ENCODE measurements at places on chromosomes 7 and 10.
A peak's percentile ranks its signal among the peaks of the same experiment; 100 is the strongest.

GRCh38 chr10:73413108-73413527 lies 740 bp downstream of the ANXA7 start:
- no peak for DNase-seq

- DNase-seq = peak; percentile 16
These were observed 12.3 kb downstream of the SVIL start for GRCh38 chr10:29622382-29622922.

DNA sequence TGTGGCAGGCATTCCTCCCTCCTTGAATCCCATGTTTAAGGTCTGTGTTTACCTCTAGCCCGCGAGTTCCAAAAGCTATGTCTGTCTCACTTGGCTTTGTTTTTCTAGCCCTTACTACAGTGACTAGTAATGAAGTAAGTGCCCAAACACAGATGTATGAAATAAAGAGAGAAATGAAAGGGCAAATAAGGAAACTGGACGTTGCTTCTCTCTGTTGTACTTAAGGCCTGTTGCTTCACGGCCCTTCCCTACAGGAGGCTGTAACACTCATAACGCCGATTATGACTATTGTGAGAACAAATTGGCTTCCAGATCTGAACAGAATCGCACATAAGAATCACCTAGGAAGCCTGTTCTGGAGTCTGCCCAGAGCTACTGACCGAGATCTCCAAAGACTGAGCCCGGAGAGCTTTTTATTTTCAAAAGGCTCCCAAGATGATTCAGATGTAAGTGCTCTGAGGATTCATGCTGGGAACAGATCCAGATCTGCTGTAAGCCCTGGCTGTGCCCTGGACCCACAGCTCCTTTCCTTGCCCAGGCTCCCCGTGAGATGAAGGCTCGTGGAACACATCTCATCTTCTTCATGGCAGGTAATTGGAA lies 432.6 kb downstream of the SDK1 start:
- no peak for DNase-seq

DNA sequence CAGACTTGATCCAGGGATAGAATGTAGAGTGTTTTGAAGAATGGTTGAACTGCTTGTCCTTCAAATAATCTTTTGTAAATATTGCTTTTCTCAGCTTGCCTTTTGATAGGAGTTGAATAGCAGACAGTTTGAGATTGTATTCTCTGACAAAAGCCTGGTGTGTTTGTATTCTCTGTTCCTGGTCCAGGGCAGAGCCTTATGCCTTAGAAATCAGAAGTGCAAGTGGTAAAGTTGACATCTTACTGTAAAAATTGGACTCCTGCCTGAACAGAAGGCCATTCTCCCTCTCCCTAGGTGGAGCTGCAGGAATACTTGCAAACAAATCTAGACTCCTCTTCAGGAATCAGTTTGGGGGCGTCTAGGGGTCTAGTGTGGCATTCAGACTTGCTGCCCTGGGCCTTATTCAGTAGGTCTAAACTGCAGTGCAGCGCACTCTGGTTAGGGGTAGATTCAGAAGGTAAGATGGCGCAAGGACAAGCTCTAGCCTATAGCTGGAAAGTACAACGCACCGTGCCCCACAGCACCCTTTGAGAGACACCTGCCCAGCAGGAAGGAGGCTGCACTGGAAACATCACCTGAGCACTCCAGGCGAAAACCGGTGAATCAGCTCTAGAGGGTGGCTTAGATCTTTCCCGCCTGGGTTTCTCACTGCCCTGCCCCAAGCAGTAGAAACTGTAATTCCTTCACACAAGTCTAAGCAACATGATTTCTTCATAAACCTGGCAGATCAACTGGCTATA lies 608.5 kb upstream of the GALNT17 start:
- no peak for DNase-seq

- DNase-seq = no peak
These were observed 108.4 kb downstream of the C10orf90 start for GRCh38 chr10:126561921-126562680.

DNA sequence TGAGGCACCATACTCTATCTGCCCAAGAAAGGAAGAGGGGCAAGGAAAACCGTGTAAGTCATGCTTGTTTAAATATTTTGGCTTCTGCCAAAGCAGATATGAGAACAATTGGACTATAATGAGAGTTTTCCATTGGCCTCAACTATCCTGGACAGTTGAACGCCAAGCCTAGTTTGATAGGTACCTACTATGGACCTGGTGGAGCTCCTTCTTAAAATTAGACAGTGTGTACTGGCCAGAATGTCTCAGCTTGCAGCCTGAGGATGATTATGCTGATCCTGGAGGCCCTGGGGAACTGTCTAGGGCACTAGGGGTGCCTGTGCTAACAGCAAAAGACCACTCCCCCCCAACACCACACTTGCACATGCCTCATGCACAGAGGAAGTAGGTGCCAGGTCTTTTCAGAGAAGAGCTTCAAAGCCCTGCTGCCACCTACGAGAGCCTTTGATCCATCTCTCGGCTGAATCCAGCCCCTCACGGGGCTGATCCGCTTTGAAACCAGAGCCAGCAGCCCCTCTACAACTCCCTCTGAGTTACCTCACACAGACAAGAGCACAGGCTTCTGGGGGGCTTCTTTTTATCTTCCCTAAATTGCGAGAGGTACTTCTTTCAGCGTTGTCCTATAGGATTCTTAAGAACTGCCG lies 473.8 kb upstream of the GALNT17 start:
- no peak for DNase-seq

DNA sequence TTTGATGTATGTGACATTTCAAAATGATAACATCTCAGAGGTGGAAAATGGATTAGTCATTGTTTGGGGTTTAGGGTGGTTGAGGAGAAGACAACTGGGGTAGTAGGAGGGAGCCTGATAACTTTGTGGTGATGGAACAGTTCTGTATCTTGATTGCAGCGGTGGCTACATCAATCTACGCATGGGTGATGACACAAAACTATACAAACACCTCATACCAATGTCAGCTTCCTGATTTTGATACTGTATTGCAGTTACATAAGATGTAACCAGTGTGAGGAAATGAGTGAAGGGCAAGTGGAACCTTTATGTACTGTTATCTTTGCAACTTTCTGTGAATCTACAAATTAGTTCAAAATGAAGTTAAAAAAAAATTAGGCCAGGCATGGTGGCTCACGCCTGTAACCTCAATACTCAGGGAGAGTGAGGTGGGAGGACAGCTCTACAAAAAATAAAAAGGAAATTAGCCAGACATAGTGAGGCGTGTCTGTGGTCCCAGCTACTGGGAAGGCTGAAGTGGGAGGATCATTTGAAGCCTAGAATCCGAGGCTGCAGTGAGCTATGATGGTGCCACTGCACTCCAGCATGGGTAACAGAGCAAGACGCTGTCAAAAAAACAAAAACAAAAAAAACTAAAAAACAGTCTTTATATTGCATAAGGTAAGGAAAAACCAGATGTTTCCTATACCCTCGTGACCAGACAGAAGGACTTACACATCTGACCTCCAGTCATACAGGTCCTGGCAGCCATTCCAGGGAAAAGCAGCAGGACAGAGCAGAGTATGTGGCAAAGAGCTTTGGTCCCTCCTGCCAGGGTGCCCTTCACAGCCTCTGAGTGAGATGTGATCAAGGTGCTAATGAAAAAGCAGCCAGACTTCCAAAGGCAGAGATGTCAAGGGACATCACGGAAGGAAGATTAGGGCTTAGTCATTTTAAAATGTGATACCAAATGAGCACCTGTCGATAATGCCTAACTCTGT lies 50.8 kb downstream of the CYTH3 start:
- no peak for DNase-seq

DNA sequence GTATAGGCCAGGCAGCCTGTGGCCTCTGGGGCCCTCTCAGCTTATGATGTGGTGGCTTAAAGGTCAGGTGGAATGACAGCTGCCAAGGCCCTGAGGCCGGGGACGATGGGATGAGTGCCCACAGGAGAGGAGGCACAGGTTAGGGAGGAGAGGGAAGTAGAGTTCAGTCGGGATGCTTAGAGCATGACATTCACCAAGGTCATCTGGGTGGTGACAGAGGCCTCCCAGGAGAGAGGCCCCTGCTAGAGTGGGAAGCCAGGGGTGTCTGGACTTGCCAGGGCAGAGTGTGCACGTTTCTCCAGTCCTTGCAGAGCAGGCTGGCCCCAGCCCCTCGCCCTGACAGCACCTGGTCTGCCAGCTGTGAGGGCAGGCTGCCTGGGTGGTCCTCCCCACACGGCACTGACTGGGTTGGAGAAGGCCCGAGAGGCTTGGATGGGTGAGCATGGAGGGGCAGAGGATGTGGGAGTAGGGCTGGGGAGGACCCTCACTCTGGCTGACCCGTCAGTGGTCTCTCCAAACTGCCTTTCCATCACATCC lies 1.5 kb downstream of the CALHM1 start:
- no peak for DNase-seq

DNA sequence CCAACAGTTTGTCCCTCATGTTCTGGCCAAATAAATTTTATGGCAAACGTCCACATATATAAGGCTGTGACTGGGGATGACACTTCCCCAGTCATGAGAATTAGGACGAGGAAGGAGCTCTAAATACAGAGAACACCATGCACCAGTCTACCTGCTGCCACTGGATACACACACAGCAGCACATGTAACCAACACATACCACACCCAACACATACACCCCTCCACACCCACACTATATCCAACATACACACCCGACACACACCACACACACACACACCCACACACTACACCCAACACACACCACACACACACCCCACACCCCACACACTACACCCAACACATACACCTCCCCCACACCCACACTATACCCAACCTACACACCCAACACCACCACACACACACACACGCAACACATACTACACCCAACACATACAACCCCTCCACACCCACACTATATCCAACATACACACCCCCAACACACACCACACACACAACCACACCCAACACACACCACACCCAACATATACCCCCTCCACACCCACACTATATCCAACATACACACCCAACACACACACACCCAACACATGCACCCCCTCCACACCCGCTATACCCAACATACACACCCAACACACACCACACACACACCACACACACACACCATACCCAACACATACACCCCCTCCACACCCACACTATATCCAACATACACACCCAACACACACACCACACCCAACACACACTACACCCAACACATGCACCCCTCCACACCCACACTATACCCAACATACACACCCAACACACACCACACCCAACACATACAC lies 74.1 kb downstream of the HIPK2 start:
- no peak for DNase-seq

DNA sequence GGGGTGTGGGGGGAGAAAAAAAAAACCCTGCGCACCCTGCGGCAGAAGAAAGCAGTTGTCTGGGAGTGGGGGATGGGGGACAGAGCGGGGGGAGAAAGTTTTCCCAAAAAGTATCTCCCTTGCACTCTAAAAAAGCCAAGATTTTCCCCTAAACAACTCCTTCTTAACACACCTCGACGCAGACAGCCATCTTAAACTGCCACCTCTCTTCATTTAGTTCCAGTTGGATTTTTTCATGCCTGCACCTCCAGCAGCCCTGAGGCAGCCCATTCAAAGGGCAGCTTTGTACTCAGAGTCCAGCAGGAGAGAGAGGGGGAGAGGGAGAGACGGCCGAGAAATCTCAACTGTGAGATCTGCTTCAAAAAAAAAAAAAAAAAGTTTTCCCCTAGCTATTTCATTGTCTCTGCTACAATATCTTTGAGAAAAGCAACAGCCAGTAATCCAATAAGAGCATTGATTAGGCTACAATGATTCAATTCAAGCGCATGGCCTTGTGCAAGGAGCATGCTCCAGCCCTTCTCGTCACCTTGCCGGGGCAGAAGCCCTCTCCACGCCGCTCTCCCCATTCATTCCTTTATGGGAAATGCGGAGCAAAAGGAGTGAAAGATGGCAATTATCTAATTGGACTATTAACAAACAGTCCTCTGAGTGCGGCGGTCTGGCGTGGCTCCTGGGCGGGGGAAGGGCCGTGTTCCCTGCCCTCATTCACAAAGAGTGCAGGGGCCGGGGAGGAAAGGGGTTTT lies 939 bp upstream of the VAX1 start:
- DNase-seq = no peak

DNA sequence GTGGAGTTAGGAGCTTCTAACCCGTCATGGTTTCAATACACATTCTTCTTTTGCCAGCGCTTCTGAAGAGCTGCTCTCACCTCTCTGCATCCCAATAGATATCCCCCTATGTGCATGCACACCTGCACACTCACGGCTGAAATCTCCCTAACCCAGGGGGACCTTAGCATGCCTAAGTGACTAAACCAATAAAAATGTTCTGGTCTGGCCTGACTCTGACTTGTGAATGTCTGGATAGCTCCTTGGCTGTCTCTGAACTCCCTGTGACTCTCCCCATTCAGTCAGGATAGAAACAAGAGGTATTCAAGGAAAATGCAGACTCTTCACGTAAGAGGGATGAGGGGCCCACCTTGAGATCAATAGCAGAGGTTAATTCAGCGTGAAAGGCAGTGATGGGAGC lies 22.4 kb downstream of the PRSS2 start:
- DNase-seq = no peak

DNA sequence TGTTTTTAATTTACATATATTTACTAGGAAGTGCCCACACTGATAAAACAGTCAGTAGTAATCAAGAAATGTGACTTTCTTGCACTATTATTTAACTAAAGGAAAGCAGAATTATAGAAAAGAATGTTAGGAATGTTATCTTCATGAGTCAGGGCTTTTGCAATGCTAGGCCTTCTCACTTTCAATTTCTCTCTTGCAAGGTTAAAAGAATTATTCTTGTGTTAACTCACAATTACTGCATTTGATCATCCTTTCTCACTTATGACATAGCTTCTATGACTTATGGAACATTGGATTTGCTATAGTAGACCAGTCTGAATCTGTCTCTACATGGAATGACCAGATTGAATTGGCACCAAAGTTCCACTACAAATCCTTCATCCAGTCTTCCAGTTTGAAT lies 192.4 kb downstream of the SDK1 start:
- DNase-seq = no peak

DNA sequence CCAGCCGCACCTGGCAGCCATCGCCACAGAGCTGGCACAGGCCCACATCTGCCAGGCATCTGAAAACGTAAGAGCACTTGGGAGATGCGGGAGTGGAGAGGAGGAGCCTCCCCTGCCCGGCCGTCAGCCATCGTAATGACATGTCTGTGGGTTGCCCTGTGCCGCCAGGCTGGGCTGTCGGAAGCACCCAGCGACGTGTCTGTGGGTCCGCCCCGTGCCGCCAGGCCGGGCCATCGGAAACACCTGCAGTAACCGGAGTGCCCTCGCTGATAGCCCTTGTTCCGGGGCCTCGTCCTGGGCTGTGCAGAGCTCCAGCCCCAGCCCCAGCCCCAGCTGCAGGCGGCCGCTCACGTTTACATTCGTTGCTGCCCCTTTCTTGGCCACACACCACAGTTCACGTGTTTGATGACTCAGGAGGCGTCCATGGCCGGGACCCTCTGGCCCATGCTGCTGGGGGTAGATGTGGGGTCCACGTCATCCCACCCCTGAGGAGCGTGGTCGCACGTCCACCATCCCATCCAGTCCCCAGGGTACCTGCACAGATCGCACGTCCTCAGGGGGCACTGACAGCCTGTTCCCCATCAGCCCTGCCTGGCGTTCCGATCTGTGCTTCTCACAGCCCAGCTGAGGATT lies 30.0 kb upstream of the PRKAR1B start:
- DNase-seq = no peak

Measured in type B pancreatic cell (in vitro differentiated cells).